ENCODE measurements at places on chromosomes 2 and 18.

- no peak for DNase-seq
These were observed 45.1 kb downstream of the TEX51 start for GRCh38 chr2:126943612-126944348.

DNA sequence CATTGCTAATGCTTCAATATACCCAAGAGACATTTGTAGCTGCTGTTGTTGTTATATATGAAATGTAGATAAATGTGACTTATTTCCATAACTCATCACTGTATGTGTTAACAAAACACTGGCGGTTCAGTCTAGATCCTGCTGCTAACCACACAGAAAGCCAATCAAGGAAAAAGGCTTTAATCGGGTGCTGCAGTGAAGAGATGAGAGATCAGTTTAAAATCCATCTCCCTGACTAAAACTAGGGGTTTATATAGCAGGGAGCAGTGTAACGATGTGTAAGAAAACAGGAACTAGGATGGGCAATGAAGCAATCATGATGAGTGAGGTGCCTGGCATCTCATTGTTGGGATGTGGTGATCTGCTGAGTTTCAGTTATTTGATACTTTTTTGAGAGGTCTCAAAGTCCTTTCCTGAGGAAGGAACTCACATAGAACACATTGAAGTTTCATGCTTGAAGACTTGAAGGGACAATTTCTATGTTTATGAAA is 677.7 kb upstream of the CDH7 start:
- DNase-seq = no peak

- DNase-seq = no peak
These were observed 140.8 kb downstream of the DDX1 start for GRCh38 chr2:15732341-15733077.

GRCh38 chr2:118053681-118054080 is 34.6 kb upstream of the INSIG2 start:
- no peak for DNase-seq

DNA sequence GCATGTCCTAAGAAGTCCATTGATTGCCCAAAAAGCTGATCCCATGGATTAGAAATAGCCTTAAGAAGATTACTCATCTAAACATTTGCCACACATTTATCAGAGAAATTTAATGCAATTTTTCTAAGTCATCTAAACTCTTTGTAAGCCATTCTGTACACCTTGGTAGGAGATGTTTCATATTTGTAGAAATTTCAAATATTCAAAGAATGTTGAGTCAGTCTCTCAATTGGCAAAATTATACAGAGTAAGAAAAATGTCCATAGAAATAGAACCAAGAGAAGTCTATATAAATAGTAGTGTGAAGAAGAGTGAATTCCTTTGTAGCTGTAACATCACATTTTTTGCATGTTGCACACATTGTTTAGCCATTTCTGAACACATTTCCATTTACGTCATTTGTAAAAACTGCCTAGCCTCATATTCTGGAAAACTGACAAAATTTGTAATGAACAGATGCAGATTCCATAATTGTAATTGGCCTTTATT is 128.6 kb downstream of the MSTN start:
- DNase-seq = no peak

- DNase-seq = no peak
These were observed 903.3 kb upstream of the KLHL29 start for GRCh38 chr2:22481486-22482259.

DNA sequence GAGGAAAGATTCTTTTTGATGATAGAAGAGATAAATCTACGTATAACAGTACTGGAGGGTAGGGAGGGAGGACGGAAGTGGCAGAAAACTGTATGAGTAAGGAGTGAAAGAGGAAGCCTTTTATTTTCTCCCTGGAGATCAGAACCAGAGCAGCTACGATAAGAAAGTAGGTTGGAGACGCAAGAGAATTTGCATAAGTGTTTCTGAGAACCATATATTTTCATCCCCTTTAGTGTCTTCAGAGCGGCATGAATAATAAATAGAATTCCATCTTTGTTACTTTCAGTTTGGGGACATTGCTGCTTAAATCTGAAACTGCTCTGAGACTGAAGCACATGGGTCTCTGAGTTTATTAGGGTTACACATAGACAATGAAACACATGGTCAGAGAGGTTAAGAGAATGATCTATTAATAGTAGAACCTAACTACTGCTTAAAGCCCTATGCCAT is 230.2 kb upstream of the TNP1 start:
- DNase-seq = no peak

- no peak for DNase-seq
These were observed 10.7 kb upstream of the CASP10 start for GRCh38 chr2:201172279-201172678.

- no peak for DNase-seq
These were observed 1034.7 kb upstream of the CHAC2 start for GRCh38 chr2:52732849-52733395.

DNA sequence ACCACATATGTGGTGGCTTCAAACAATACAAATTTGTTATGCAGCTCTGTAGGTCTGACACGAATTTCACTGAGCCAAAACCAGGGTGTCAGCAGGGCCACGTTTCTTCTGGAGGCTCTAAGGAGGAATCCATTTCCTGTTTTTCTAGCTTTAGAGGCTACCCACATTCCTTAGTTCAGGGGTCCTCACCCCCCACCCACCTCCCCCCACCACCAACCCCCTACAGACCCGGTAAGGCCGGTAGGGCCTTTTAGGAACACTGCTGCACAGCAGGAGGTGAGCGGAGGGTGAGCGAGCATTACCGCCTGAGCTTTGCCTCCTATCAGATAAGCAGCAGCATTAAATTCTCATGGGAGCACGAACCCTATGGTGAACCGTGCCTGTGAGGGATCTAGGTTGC is 10.6 kb upstream of the SLC39A10 start:
- no peak for DNase-seq

GRCh38 chr2:16201848-16202247 is 261.5 kb downstream of the MYCN start:
- no peak for DNase-seq

DNA sequence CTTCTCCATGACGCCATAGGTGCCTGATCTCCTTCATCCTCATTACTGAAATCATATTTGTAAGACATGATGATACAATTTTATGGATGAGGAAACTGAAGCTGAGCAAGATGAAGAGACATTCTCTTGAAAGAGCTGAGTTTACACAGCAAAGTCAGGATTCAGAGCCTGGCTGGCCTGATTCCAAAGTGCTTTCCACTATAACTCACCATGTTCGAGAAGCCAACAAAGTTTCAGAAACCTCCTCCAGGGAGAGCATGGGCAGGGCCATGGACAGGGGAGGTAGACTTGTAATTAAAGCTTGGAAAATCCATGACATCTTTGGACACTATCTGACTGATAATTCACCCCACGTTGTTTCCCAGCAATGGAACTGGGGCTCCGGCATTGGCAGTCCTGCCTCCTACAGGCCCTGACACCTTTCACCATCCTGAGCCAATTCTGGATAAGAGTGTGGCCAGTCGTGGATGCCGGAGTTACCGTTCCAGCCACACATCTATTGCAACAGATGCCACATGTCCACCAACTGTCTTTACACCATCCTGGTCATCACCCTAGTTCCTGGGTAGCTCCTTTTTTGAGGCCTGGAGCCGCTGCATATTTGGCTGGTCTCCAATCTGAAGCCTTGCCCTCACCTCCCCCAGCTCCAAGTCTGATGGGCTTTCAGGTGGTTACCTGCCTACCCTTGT is 85.0 kb upstream of the PPP1CB start:
- no peak for DNase-seq

DNA sequence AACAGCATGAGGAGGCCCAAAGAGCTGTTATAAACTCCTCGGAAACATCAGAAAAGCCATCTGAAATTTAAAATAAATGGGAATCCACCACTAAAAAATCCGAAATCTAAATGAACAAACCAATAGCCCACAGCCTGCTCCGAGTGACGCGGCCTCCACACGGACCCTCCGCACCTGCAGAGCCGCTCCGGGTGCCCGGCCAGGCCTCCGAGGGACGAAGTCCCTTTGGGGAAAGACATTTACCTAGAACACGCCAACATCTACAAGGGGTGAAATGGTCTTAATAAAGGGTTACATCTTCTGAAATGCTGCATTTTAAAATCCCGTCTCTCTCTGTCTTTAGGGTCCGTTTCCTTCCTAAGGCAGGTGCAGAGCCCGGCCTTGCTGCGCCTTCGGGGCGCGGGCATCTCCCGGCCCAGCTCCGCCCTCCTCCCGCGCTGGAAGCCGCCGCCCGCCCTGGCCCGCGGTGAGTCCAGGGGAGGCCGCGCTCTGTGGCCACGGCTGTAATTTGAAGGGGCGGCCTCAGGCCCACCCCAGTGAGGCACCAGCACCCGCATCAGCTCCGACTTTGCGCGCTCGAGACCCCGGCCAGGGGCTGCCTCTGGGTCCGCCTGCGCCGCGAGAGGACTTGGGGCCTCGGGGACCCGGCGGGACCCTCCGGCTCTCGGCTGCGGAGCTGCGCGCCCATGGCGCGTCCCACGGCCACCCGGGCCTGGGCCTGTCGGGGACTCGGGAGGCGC is 42.3 kb upstream of the CTDP1 start:
- DNase-seq = no peak

DNA sequence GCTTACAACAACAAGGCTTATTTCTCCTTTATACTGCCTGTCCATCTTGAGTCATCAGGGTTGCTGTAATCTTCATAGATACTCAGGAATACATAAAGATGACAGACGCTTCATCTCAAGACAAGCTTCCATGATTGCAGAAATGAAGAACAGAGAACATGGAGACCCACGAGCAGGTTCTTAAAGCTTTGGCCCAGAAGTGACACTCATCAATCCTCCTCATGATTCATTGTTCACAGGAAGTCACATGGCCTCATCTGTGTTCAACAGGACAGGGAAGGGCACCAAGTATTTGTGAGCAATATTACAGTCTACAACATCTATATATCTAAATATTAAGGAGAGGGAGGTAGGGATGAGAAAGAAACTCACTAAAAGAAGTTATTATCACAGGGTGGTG is 36.5 kb upstream of the PGAP1 start:
- DNase-seq = no peak

GRCh38 chr2:174752403-174753037 is 11.8 kb downstream of the CHRNA1 start:
- no peak for DNase-seq

- DNase-seq = no peak
These were observed 223.2 kb downstream of the LDLRAD4 start for GRCh38 chr18:13441736-13442135.

DNA sequence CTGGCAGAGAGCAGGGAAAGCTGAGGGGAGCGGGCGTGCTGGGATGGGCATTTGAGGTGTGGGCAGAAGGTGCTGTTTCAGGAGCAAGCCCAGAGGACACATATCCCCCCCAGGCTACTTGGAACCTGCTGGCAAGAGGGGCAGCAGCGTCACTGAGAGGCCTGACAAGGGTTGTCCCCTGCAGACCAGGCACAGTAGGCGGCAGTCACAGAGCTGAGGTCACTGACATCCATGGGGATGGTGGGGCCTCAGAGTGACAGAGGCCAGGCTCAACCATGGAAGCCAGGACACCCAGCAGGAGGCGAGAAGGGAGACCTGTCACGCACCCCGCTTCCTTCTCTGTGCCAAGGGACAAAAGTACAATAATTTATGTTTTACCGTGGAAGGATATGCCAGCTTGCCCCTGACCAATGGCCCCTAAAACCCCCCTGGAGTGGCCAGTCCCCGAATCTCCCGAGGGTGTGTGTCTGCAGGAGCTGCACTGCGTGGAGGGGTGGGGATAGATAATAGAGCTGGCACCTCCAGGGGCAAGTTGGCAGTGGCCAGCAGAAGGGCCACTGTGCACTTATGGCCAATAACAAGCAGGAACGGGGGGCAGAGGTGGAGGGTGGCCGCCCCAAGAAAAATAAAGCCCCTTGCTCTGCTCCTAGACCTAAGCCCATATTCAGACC is 86.3 kb upstream of the SLC66A3 start:
- no peak for DNase-seq

DNA sequence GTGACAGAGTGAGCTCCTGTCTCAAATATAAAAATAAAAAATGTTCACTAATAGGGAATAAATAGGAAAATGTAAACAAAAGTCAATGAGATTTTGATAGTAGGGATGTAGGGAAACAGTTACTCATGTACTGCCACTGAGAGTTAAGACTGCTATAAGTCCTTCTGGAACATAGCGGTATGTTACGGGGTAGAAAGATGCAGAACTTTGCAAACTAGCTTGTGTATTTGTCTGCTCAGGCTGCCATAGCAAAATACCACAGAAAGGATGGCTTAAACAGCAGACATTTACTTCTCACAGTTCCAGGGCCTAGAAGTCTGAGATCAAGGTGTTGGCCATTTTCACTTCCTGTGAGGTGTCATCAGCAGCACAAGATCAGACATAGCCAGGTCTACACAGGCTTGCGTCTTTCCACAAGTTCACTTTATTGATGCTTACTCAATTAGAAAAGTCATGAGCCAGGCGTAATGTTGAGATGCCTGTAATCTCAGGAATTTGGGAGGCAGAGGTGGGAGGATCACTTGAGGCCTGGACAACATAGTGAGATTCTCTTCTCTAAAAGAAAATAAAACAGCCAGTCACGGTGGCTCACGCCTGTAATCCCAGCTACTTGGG is 8.8 kb downstream of the TXNDC2 start:
- DNase-seq = no peak

- DNase-seq = no peak
These were observed 11.9 kb downstream of the FIGN start for GRCh38 chr2:163723881-163724280.

All from stimulated activated CD8-positive, alpha-beta memory T cell treated with anti-CD3 and anti-CD28 coated beads, Interleukin-4, amount 100 ng/mL, for 1 hour (primary cell).